GM19239 (cell line): ENCODE measurements at places on chromosomes 4 and X.

- no peak for DNase-seq
Observed at GRCh38 chrX:115650916-115651315, 89.9 kb downstream of the PLS3 start.

DNA sequence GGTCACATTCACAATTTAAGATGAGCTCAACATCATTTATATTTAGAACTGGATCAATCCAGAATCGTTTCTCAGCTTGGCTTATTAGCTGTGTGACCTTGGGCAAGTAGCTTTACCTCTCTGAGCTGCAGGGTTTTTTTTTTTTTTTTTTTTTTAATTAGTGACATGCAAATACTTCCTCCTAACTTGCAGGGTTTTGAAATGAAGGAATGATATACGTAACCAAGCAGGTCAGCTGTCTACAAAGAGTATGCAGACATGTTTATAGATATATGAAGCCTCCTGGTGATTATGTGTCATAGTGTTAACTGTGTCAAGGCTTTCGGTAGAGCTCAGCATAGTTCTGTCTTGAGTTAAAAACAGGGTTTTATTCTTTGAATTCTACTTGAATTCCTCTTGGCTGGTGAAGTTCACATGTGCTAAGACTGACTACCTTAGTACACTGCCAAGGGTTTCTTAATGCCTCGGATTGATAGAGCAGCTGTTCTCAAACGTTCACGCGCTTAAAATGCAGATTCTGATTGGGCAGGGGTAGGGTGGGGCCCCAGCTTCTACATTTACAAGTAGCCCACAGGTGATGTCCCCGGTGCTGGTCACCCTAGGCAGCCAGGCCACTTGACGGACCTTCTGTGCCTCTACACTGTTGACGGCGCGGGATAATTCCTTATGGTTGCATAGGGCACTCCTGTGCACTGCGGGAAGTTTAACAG lies 654 bp upstream of the STS start:
- no peak for DNase-seq

DNA sequence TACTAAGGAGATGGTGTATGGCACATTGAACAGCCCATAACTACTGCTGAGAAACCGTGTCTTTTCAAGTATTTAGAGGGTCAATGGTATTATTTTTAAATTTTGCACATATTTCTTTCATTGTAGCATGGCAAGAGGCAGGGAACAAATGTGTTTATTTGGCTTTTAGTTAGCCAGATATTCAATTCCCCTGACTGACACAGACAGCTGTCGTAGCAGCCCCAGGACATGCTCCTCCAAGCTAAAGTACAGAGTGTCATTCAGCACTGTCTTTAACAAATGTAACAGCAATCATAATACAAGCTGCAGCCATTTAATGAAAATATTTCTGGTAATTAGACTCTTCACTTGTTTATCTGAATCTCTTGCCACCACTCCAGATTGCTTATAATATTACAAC lies 687.1 kb downstream of the KLHL13 start:
- DNase-seq: no peak

- no peak for DNase-seq
Observed at GRCh38 chr4:112823156-112823555, 186.2 kb downstream of the LARP7 start.

GRCh38 chr4:97013309-97013708 lies 1130.0 kb downstream of the STPG2 start:
- no peak for DNase-seq

DNA sequence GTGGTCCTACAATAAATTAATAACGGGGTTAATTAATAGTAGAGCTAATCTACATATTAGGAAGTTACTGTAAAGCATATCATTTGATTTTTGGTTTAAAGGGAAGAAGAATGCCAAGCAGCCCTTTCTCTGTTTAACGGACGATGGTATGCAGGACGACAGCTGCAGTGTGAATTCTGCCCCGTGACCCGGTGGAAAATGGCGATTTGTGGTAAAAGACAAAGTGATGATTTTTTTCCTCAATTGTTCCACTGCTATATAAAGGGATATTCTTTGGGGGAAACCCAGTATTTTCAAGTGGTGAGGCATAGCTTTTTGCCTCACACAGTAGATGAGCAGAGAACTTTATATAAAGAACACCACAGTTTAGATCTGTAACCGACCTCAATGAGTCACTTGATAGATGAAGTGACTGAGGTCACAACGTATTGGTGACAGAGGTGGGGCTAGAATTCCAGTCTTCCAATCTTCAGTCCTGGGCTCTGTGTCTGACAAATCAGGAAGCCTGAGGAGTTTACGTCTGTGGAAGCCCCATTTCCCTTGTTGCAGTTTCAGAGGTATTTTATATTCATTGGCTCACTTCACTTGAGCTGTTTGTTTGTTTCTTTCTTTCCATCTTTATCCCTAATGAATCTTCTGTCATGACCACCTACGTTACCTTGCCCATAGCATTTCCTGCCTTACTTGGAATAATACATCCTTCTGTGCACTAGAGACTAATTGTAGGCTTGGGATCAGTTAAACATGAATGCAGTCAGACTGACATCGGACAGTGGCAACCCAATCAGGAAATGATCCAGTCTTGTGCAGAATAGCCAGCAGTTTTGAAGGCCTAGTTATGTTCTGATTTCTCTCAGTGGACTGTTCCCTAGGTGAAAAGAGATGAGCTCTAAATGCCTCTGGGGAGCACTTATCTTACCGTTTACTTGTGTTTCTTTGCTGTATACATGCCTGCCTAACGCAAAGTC lies 30.1 kb downstream of the ZRSR2 start:
- DNase-seq: no peak
